ENCODE measurements at places on chromosomes 2 and 18.

- DNase-seq = no peak
Observed at GRCh38 chr2:157868993-157869392, 7.1 kb downstream of the ACVR1 start.

- no peak for DNase-seq
Observed at GRCh38 chr2:112138159-112139032, at the start of gene FBLN7. Gene FBLN7 (plus strand): TSS chr2:112138385. CDS start chr2:112138656, 271 bp downstream.

DNA sequence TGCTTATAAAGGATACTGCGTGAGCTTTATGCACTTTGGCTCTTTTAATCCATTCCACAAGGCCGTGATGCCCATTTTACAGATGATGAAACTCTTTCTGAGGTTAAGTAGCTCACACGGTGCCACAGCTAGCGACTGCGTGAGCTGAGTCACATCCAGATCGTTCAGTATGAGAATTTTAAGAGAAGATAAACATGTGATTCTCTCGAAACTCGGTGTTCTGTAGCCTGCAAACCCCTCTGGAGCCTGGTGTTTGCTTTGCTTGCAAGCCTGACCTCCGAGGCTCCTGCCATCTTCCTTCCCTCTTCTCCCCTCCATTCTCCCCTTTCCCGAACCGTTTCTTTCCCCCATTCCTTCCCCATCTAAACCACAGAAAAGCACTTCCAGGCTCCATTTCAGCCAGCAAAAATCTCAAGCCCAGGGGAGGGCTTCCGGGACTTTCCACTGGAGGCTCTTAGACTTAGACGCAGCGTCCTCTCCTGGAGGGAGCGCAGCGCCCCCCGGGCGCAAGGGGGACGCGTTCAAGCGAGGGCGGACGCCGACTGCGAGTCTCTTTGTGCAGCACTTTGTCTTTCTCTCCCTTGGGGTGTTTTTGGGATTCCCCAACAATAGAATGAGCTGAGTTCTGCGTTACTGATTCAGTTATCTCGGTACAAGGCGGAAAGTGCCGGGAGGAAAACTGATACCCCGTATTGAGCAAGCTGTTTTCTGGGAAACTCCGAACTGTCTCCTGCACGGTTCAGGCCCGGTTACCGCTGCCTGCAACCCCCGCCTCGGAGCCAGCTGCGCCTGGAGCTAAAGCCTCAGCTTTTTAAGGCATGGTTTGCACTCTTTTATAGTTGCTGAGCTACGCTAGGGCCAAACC is 38.0 kb downstream of the CYP1B1 start:
- DNase-seq = no peak

DNA sequence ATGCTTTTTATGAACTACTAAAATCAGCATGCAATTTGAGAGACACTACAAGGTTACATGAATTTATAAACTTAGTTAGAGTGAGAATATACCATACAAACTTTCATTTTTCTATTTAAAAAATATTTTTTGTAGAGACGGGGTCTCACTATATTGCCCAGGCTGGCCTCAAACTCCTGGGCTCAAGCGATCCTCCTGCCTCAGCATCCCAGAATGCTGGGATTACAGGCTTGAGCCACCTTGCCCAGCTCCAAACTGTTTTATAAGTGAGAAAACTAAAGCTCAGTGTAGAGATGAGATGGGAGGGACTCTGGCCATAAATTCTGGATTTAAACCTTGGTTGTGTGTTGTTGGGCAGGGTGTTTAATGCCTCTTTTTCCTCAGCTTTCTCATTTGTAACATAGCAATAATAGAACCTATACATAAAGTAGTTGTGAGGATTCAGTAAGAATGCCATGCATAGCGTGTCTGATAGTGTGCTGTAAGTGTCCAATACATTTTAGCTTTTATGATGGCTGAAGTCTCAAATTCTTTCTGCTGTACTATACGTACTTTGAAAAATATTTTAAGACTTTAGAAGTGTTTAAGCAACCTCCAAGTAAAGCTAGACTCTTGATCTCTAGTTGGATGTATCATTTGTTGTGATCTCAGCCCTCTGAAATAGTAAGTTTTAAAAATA is 9.7 kb downstream of the CAB39 start:
- DNase-seq = no peak

DNA sequence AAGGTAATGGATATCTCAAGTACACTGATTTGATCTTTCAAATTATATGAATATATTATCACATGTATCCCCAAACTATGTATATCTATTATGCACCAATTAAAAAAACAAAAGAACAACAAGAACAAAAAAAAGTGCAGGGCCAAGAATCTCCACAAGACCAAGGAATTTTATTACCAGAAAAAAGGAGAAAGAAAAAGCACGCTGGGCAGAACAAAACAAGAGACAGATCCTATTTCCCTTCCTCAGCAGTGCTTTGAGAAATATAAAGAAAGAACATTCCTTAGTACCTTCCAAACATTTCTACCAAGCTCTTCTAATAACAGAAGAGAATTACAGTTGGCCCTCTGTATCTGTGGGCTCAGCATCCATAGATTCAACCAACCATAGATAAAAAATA is 144.7 kb upstream of the CREB1 start:
- no peak for DNase-seq

GRCh38 chr18:45008694-45009413 is 328.2 kb downstream of the SETBP1 start:
- peak; percentile 47 for DNase-seq

DNA sequence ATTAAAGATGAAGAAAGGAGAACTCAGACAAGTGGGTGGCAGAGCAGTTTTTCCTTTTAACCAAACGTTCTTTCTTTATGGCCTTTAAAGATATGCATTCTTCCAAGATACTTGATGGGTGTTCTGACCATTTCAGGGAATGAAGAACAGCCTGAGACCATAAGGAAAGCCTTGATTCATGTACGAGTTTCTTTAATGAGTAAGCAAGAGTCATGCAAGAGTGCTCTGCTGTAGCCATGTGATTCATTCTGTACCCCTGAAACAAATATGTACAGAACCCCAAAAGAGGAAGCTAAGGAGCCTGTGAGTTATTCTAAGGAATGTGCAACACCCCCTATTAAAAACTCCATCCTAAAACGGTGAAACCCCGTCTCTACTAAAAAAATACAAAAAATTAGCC is 372.8 kb downstream of the MTX2 start:
- DNase-seq = no peak

GRCh38 chr2:28252311-28252710 is 140.3 kb upstream of the FOSL2 start:
- DNase-seq = no peak

DNA sequence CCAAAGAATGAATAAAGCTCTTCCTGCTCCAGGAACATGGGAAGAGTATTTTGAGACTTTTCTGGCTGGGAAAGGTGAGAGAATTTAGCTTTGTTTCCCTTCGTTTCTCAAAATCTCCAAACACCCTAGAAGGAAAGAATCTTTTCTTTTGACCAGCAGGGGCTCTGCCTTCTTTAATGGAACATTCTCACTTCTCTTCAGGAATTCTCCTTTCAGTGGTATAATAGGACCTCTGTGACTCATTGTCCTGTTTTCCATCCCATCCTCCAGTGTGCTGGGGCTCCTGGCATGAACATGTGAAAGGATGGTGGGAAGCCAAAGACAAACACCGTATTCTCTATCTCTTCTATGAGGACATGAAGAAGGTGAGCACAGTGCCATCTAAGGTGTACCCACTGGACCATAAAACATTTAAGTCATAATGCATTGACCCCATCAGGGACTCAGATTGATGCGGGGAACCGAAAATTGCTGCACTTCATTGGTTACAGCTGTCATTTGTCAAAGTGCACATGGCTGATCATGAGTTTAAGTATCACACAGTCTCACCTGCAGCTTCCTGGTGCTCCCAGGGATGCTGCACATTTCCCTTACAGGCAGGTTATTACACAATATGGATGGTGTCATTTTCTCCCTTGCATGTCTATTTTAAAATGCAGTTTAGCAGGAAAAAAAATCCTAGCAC is 5.5 kb downstream of the SULT1C4 start:
- no peak for DNase-seq

GRCh38 chr18:9281780-9282179 is 52.8 kb upstream of the TWSG1 start:
- no peak for DNase-seq

GRCh38 chr2:181977661-181978350 is 7.8 kb upstream of the PPP1R1C start:
- no peak for DNase-seq

- no peak for DNase-seq
Observed at GRCh38 chr2:14737201-14737600, 104.7 kb downstream of the LRATD1 start.

DNA sequence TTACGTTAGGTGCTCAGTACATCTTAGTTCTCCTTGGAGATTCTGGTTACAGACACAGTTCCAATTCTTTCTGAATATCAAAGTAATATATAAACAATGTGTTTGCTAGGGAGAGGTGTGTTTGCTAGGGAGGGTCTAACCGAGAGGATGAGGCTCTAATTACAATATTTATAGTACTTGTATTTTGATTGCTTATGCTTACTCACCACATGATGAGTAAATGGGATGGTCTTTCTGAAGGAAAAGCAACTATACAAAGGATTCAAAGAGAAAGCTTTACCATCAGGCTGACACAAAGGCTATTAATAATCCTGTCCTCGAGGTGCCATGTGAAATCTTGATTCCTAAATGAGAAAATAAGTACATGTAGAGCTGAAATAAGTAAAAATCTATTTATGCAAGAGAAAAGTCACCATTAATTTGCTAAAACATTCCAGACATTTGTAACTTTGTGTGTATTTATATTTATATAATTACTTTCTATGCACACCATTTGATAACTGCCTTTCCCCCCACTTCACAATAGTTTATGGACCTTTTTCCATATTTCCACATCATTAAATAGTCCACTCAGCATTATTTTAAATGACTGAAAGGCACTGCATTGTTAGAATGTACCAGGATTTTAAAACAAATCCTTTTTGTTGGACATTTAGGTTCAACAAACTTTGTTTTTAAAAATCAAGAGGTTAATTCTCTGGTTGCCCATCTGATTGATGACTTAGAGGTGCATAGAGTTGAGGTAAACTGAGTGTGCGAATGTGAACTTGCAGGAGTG is 94.5 kb upstream of the FN1 start:
- no peak for DNase-seq

- DNase-seq = no peak
Observed at GRCh38 chr2:73368781-73369180, 16.9 kb upstream of the ALMS1 start.

DNA sequence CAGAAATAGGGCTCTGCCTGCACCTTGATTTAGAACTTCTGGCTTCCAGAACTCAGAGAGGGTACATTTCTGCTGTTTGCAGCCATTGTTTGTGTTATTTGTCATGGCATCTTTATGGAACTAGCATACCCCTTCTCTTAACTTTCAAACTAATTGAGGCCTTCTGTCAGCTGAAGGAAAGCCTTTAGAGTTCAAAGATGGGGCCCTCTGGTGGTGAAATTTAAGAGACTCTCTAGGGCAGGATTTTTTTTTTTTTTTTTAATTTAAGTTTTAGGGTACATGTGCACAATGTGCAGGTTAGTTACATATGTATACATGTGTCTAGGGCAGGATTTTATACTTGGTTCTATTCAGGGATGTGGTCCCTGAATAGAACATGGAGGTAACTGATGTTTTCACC is 260.6 kb upstream of the LINC00305 start:
- peak; percentile 19 for DNase-seq

- no peak for DNase-seq
Observed at GRCh38 chr2:105362862-105363591, 25.7 kb downstream of the C2orf49 start.

DNA sequence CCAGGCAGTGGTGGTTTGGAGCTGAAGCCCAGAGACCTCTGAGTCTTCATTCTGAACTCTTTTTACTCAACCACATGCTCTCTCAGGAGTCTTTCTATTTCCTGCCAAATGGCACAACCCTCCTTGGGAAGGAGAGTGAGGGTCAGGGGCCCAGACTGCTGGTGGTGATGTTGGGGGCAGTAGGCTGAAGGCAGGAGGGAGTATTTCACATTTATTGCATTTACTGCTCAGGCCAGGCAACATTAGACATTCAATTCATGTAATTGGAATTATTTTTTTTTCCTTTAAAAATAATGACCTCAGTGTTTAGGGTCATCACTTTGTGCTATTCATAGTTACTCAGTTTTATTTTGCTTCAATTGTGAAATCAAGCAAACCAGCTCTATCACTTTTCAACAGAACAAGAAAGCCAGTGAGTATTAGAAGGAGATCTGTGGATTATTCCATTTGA is 311.3 kb upstream of the NT5C1B start:
- DNase-seq = no peak

- DNase-seq = no peak
Observed at GRCh38 chr2:200099256-200099655, 143.9 kb downstream of the MAIP1 start.

GRCh38 chr18:35971661-35972196 is 750 bp upstream of the RMP24 start:
- peak; percentile 88 for DNase-seq

DNA sequence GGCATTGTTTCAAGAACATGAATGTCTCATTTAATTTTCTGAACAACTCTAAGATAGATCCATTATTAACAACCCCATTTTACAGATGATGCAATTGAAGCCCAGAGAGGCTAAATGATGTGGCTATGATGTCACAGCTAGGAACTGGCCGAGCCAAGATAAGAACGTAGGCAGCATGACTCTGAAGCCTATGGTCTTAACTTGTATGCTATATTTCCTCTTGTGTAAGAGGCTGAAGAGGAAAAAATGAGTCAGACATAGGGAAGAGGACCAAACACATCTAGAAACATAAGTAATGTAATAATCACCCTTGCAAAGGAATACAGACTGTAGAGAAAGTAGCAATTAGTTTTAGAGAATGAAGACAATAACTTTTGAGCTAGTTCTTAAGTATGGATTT is 416.8 kb downstream of the FIGN start:
- no peak for DNase-seq

DNA sequence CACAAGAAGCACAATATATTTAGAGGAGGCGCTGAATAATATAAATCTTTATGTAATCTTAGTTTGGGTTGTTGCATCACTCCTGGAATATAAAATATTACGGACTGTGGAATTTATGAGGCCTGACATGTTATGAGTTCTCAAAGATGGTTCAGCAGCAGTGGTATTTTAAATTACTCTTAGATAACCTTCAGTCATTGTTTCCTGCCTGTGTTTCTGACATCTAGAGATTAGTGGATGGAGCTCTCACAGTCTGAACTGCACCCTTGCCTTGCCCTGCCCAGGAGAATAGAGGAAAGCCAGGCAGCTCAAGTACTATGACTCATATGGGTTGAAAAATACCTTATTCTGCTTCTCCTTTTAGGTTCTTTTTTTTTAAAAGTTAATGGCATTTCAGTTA is 70.0 kb downstream of the ACSL3 start:
- DNase-seq = no peak

Data from NCI-H1092 treated with DMSO at 0.1 percent for 48 hours (cell line).